ENCODE measurements at places on chromosomes 2 and 18.

DNA sequence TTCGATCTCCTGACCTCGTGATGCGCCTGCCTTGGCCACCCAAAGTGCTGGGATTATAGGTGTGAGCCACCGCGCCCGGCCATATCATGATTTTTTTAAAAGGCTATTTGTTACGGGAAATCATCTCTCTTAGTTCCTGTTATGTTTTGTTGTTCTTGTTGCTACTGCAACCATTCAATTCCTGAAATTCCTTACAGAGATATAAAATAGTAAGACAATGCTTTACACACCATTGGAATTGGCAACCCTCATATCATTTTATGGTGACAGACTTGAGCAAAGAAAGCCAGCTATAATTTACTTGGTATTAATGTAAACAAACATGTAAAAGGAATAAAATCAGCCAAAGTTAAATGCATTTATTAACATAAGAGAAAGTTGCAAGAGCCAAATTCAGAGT lies 163.0 kb downstream of the FIGN start:
- no peak for DNase-seq

DNA sequence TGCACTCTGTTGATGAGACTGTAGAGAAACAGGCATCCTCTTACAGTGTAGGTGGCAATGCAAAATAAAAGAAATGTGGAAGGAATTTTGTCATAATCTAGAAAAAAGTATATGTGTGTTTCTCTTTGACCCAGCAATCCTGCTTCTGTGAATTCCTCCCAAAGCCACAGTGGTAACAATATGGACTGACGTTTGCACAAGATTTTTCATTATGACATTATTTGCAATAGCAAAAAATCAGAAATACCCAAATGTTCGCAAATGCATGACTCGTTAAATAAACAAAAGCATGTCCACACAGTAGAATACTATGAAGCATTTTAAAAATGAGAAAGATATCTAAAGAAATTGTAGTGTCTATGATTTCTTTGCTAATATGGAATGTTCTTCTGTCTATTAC lies 255.2 kb upstream of the NRP2 start:
- peak; percentile 37 for DNase-seq

- no peak for DNase-seq
Observed at GRCh38 chr2:119657466-119658145, 21.4 kb upstream of the TMEM177 start.

GRCh38 chr2:213187833-213188532 lies 36.6 kb upstream of the IKZF2 start:
- peak; percentile 48 for DNase-seq

DNA sequence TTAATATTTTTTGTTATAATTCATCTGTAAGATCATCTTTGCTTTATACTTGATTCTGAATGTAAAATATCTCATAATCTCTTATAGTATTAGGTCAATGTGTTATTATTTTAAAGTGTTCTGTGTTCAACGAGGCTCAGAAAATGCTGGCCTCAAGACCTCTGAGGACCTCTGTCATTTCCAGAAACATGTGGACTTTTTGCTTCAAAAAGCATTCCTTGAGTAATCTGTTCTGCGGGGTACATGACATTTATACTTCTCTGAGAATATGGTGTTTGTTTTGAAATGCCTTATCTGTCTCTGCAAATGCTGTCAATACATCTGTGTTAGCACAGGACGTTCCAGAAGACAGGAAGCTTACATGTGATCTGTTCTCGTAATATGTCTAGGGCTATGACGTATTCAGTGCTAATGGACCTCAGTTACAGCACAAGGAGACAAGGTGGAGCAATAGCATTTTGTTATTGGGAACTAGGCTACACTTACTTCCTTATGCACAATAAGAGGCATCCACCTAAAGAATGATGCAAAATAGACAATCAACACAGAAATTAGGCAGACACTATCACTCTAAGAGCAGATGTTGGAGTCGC lies 37.6 kb upstream of the IL1RL1 start:
- DNase-seq: no peak

GRCh38 chr2:1681323-1682180 lies 62.8 kb downstream of the PXDN start:
- DNase-seq: no peak
